Activated CD4-positive, alpha-beta T cell treated with anti-CD3 and anti-CD28 coated beads, Interleukin-2, amount 10 ng/mL, durations not matched to agents 24 days and 14 days (primary cell): ENCODE measurements at places on chromosomes 3 and 15. TPM values are rescaled to one million over a fixed set of nuclear protein-coding genes. Genes with fewer than 3 reads are reported as not detected.

Gene PYGO1
- total RNA-seq = not detected in 2 replicates

Gene TM4SF18
- total RNA-seq = not detected in 2 replicates

Gene TRAT1
- 61.0 and 66.6 TPM in 2 replicates for total RNA-seq

Gene MINAR1
- 0.64 and 0.65 TPM in 2 replicates for total RNA-seq

Gene SH2D7
- total RNA-seq = not detected in 2 replicates

Gene IL12A
- total RNA-seq = 0.21 and 0.59 TPM in 2 replicates

Gene CCRL2
- 1.7 and 1.9 TPM in 2 replicates for total RNA-seq

Gene CPN2
- total RNA-seq = not detected in 2 replicates

Gene SERPINI2
- total RNA-seq = not detected in 2 replicates

Gene BCL2A1
- 110 and 111 TPM in 2 replicates for total RNA-seq

Gene PTPRG
- 4.2 and 4.6 TPM in 2 replicates for total RNA-seq

Gene AP3B2
- total RNA-seq = not detected in 2 replicates

Gene CADM2
- total RNA-seq = not detected in 2 replicates

Gene NXPE3
- 17.2 and 18.2 TPM in 2 replicates for total RNA-seq

Gene CCR3
- not detected in 2 replicates for total RNA-seq

Gene PLA2G4E
- total RNA-seq = not detected in 2 replicates

Gene WDR72
- total RNA-seq = not detected in 2 replicates
